ENCODE measurements at places on chromosomes 4 and X.

- DNase-seq = no peak
These were observed 344.7 kb downstream of the GALNTL6 start for GRCh38 chr4:172157946-172158345.

DNA sequence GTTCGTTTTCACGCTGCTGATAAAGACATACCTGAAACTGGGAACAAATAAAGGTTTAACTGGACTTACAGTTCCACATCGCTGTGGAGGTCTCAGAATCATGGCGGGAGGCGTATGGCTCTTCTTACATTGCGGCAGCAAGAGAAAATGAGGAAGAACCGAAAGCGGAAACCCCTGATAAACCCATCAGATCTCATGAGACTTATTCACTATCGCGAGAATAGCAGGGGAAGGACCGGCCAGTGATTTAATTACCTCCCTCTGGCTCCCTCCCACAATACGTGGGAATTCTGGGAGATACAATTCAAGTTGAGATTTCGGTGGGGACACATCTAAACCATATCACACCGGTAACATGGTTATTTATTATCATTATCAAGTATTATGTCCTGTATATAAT, 2204.5 kb downstream of the ARAP2 start:
- DNase-seq = no peak

- DNase-seq = no peak
These were observed 1276.1 kb downstream of the FSTL5 start for GRCh38 chr4:160887668-160888067.

GRCh38 chr4:151807220-151807619, 46.4 kb upstream of the GATB start:
- no peak for DNase-seq

DNA sequence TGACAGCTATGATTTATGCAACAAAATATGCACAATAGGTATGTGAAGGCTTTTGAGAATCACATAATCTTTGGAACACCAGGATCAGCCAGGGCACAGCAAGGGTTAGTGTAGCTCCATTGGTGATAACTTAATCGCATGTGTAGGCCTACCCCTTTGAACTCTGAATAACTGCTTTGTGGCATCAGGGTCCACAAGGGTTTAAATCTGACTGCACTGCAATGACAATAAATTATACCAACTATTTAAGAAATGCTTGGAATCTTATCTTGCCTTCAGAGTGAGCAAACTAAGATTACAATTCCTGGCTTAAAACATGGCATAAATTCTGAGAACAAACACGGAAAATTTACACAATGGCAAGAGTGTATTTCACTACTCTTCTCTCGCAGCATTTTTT, 245.8 kb downstream of the FBXO8 start:
- no peak for DNase-seq

GRCh38 chrX:13498238-13498637, 71.2 kb upstream of the EGFL6 start:
- DNase-seq = no peak

- no peak for DNase-seq
These were observed 455.5 kb downstream of the STIM2 start for GRCh38 chr4:27316176-27316575.

Measured in hematopoietic multipotent progenitor cell treated with erythropoietin and hydrocortisone succinate and interleukin-3 and kit ligand, for 6 days (in vitro differentiated cells).